ENCODE measurements at places on chromosomes 12 and 14.
A peak's percentile ranks its signal among the peaks of the same experiment; 100 is the strongest.

GRCh38 chr14:103711516-103712431, 3.5 kb downstream of the XRCC3 start:
- no peak for ATAC-seq

- ATAC-seq = no peak
Measured at GRCh38 chr14:51783765-51784164, 76.6 kb upstream of the GNG2 start.

GRCh38 chr12:94147991-94148738, at the start of gene PLXNC1:
PLXNC1 (plus strand) TSS chr12:94148577; CDS start chr12:94148972, 395 bp downstream.
- peak; percentile 58 for ATAC-seq

DNA sequence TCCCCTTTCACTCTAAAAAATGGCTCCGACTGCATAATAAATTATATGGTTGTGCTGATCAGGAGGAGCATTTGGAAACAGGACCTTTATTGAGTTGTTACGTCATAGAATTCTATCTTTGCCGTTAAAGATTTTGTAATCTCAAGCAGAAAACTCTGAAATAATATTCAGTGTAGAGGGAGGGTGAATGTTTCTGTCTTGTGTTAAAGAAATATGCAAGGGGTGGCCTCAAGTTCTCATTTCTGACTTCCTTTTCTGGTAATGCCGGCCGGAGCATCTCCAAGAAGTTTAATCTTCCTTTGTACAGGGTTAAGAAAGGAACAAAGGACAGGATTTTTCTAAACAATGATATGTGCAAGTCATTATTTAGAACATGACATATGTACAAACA, 165.1 kb downstream of the SLC38A4 start:
- no peak for ATAC-seq

DNA sequence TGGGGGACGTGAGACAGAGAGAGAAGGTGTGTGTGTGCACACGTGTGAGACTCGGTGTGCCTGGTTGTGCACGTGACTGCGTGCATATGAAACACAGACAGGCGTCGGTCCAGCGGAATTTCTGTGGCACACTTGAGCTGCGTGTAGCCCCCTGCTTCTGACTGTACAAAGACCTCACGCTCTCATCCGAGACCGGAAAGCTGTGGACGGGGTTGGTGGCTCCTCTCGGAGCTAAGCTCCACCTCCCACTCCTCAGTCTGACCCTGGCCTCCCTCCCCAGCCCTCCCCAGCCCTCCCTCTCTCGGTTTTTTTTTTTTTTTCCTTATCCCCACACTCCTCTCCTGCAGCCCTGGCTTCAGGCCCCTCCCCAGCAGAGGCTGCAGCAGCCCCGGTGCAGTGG, 8.3 kb upstream of the C14orf180 start:
- peak; percentile 79 for ATAC-seq

DNA sequence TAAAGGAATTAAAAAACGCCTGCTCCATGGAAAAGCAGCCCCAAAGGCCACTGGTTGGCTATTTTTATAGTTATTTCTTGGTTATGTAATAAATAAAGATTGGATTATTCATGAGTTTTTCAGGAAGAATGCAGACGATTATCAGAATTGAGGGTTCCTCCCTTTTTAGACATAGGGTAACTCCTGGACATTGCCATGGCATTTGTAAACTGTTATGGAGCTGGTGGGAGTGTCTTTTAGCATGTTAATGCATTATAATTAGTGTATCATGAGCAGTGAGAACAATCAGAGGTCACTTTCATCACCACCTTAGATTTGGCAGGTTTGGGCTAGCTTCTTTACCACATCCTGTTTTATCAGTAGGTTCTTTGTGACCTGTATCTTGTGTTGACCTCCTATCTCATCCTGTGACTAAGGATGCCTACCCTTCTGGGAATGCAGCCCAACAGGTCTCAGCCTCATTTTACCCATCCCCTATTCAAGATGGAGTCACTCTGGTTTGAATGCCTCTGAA, 728.7 kb downstream of the GALC start:
- no peak for ATAC-seq

DNA sequence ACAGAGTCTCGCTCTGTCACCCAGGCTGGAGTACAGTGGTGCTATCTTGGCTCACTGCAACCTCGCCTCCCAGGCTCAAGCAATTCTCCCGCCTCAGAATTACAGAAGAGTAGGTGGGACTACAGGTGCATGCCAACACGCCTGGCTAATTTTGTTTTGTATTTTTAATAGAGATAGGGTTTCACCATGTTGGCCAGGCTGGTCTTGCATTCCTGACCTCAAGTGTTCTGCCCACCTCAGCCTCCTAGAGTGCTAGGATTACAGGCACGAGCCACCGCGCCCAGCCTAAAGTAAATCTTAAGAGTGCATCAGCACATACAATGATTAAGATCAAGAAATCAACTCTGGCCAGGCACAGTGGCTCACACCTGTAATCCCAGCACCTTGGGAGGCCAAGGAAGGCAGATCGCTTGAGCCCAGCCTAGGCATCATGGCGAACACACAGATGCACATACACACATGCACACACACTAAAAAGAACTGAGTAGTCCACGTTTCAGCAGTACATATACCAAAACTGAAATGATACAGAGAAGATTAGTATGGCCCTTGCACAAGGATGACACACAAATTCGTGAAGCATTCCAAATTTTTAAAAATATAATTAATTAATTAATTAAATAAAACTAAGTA, 65.0 kb downstream of the HECTD1 start:
- ATAC-seq = no peak

DNA sequence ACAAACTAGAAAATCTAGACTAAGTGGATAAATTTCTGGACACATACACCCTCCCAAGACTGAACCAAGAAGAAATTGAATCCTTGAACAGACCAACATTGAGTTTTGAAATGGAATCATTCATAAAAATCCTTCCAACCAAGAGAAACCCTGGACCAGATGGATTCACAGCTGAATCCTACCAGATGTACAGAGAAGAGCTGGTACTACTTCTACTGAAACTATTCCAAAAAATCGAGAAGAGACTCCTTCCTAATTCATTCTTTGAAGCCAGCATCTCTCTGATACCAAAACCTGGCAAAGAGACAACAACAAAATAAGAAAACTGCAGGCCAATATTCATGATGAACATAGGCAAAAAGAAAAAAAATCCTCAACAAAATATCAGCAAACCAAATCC, 227.4 kb downstream of the RPAP3 start:
- no peak for ATAC-seq

- ATAC-seq = no peak
Measured at GRCh38 chr12:16189849-16190248, 87.6 kb downstream of the SLC15A5 start.

DNA sequence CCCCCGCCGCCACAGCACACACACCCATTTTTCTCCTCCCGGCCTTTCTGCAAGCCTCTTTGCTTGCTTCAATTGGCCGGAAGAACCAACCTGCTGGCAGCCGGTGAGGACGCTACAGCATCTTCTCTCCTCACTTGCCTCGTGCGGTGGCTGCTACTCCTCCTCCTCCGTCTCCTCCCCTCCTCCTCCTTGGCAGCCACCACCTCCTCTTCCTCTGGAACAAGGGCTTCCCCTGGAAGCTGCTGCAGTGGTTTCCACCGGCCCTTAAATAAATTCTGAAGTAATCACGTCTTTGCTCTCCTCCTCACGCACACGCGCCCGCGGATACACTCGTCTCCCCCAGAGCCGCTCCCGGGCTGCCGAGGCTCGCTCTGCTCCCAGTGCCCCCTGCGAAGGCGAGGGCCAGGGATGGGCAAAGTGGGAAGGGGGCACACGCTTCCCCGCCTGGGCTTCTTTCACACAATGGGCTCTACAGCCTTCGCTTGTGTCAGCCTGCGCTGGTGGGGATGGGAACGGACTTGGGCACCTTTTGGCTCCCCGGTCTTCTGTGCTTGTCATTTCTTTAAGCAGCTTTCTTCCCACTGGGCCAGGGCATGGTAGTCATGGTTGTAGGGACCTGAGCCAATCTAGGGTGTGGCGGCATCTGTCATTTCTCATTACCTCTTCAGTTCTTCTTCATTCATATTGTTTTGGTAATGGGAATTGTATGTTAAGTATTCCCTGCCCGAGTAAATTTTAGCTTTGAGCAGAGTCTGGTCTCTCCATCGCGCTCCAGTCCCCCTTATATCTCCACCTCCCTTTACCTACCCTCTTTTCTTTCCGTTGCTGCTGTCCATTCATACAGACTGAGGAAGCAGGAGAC, at the start of gene PPFIA2:
Gene PPFIA2, minus strand, starts transcription at position 161 of the 862 bp plus-strand sequence.
- ATAC-seq = peak; percentile 73
